Naive B cell (primary cell): ENCODE measurements at places on chromosomes 1 and 21. TPM values are rescaled to one million over a fixed set of nuclear protein-coding genes. Genes with fewer than 3 reads are reported as not detected.

The AADACL4 gene
- polyA plus RNA-seq = not detected

GRCh38 chr1:174640783-174641182, 193.0 kb downstream of the GPR52 start:
- no peaks in the 10 kb centered on the region for H3K4me1 ChIP-seq
- DNase-seq = no peak
- H3K36me3 ChIP-seq = peaks cover 12% of the 10 kb centered on the region

DNA sequence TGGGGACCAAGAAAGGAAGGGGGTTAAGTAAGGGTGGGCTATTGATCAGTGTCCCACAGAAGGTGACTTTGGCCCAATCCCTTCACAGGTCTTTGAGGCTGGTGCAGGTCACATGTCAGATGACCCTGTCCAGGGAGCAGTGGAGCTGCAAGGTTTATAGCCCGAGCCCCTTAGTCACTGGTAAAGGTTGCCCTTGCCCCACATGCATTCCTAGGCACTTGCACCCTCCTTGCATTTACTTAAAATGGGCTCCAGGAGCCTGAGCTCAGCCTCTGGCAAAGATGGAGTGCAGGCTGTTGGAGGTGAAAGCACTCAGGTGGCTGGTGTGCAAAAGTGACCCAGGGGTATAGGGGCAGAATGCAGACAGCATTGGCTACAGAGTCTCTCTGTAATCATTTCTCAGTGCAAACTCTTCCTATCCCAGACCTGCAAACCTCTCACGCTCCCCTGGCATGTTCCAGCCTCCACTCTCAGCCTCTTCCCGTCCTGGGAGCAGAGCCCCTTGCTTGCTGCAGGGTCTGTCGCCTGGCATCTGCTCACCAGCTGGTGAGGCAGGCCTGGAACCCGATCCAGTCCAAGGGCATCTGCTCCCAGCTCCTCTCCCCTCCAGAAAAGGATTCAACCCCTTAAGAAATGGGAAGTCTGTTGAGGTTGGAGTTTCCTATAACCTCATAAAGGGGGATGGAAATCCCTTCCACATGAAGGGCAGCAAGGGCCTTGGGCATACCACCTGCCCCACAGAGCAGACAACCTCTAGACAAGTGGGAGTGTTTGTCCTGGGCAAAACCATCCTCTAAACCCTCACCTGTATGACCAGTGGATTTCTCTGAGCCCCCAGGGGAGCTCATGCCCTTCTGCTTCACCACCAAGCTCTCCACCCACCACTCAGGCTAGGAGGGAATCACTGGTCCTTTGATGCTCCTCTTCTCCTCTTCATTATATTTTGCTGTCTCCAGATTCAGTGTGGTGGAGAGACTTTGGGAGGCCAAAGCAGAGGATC, 23.1 kb upstream of the PTPRF start:
- peaks cover 7% of the 10 kb centered on the region for H3K27me3 ChIP-seq
- no peak overlapping the region for H3K27ac ChIP-seq
- H3K4me1 ChIP-seq = peaks cover 4% of the 10 kb centered on the region
- DNase-seq = no peak
- H3K4me3 ChIP-seq = no peak overlapping the region

The UBL4B gene
- polyA plus RNA-seq = not detected

The ZBTB8B gene
- not detected for polyA plus RNA-seq

GRCh38 chr1:68340951-68341350, 108.6 kb upstream of the WLS start:
- DNase-seq = no peak
- peaks cover 3% of the 10 kb centered on the region for H3K4me1 ChIP-seq
- H3K4me3 ChIP-seq = no peak overlapping the region
- no peaks in the 10 kb centered on the region for H3K36me3 ChIP-seq
- H3K27ac ChIP-seq = no peak overlapping the region

The CTSE gene
- not detected for polyA plus RNA-seq

The PPIAL4G gene
- polyA plus RNA-seq = not detected

GRCh38 chr1:115538579-115538978, 103.2 kb upstream of the VANGL1 start:
- peaks cover 4% of the 10 kb centered on the region for H3K27me3 ChIP-seq
- no peaks in the 10 kb centered on the region for H3K4me1 ChIP-seq
- no peak overlapping the region for H3K27ac ChIP-seq
- DNase-seq = no peak
- H3K36me3 ChIP-seq = no peaks in the 10 kb centered on the region
- no peak overlapping the region for H3K4me3 ChIP-seq

GRCh38 chr21:26177746-26178426, 7.3 kb upstream of the APP start:
- no peaks in the 10 kb centered on the region for H3K36me3 ChIP-seq
- no peak for DNase-seq
- peaks cover 7% of the 10 kb centered on the region for H3K4me1 ChIP-seq
- H3K27me3 ChIP-seq = peaks cover 27% of the 10 kb centered on the region

DNA sequence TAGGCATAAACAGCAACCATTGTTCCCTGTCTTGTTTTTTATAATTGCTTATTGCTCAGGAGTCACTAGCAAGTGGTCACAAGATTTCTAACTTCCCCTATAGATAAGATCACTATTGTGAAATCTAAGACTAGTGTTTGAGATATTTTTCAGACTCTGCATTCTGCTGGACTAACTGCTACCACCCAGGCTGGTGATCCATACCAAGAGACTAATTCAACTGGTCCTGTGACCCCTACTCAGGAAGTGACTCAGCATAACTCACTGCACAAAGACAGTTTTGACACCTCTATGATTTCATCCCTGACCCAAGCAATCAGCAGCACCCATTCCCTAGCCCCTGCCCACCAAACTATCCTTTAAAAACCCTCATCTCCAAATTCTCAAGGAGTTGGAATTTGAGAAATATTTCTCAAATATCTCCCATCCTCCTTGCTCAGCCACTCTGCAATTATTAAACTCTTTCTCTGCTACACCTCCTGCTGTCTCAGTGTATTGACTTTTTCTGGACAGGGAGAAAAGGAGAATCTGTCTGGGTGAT, 52.7 kb downstream of the TRIM33 start:
- H3K4me3 ChIP-seq = no peak overlapping the region
- H3K36me3 ChIP-seq = peaks cover 31% of the 10 kb centered on the region
- no peaks in the 10 kb centered on the region for H3K27me3 ChIP-seq
- peaks cover 14% of the 10 kb centered on the region for H3K4me1 ChIP-seq

The ERO1B gene
- 5.0 TPM for polyA plus RNA-seq

DNA sequence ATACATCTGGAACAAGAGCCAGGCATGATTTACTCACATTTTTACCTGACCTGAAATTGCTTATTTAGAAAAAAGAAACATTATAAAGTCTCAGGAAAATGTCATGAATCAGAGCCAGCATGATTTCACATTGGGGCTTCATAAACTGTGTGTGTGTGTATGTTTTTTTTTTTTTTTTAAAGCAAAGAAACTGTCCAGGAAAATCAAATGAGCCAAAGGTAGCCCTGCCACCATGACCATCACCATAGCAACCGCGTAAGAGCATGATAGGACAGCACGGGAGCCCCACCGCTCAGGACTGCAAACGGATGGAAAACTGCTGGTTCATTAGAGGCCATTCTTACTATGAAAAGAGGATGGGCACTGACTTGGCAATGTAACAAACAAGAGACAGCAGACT, 139.2 kb downstream of the NTMT2 start:
- no peaks in the 10 kb centered on the region for H3K4me1 ChIP-seq
- no peak for DNase-seq
- H3K36me3 ChIP-seq = no peaks in the 10 kb centered on the region
- H3K4me3 ChIP-seq = no peak overlapping the region

GRCh38 chr1:246750752-246751151, 26.5 kb downstream of the SCCPDH start:
- H3K4me3 ChIP-seq = no peak overlapping the region
- H3K4me1 ChIP-seq = no peaks in the 10 kb centered on the region
- H3K27ac ChIP-seq = no peak overlapping the region
- H3K27me3 ChIP-seq = no peaks in the 10 kb centered on the region
- no peak for DNase-seq
- H3K36me3 ChIP-seq = peaks cover 8% of the 10 kb centered on the region

DNA sequence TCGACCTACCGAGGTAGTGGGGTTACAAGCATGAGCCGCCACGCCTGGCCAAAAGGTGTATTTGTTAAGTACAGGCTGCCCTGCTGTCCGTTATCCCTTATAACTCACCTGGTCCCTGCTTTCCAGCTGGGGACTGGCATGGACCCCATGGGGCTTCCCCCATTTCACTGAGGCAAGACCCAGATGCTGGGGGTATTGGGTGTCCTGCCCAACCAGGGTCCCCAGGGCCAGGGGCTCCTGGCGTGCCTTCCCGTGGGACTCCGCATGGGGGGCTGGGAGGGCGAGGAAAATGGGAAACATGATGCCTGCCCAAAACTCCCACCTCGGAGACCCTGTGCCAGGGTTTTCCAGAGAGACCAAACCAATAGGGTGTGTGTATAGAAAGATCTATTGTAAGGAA, 64.4 kb downstream of the FAAP20 start:
- no peaks in the 10 kb centered on the region for H3K36me3 ChIP-seq
- H3K27me3 ChIP-seq = no peaks in the 10 kb centered on the region
- DNase-seq = no peak
- peaks cover 34% of the 10 kb centered on the region for H3K4me1 ChIP-seq

DNA sequence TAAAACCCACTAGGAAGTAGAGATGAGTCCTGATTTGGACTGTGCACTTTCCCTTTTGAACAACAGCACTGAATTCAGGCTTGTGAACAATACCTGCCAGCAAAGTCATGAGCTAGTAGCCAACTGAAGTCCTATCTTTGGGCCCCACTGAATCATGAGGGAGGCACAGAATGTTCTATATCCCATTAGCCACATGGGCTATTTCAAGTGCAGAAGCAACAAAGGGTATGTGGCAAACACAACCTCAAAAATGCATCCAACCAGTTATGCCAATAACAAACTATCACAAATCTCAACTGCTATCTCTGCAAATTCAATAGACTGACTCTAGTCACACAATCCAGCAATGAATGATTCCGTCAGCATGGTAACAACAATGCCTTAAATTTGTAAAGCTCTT, 276.0 kb downstream of the MRPL39 start:
- peak overlapping the region; percentile 7 for H3K27ac ChIP-seq
- no peak overlapping the region for H3K4me3 ChIP-seq
- no peaks in the 10 kb centered on the region for H3K27me3 ChIP-seq
- peaks cover 5% of the 10 kb centered on the region for H3K4me1 ChIP-seq
- DNase-seq = no peak

The SLFNL1 gene
- polyA plus RNA-seq = 0.35 TPM

DNA sequence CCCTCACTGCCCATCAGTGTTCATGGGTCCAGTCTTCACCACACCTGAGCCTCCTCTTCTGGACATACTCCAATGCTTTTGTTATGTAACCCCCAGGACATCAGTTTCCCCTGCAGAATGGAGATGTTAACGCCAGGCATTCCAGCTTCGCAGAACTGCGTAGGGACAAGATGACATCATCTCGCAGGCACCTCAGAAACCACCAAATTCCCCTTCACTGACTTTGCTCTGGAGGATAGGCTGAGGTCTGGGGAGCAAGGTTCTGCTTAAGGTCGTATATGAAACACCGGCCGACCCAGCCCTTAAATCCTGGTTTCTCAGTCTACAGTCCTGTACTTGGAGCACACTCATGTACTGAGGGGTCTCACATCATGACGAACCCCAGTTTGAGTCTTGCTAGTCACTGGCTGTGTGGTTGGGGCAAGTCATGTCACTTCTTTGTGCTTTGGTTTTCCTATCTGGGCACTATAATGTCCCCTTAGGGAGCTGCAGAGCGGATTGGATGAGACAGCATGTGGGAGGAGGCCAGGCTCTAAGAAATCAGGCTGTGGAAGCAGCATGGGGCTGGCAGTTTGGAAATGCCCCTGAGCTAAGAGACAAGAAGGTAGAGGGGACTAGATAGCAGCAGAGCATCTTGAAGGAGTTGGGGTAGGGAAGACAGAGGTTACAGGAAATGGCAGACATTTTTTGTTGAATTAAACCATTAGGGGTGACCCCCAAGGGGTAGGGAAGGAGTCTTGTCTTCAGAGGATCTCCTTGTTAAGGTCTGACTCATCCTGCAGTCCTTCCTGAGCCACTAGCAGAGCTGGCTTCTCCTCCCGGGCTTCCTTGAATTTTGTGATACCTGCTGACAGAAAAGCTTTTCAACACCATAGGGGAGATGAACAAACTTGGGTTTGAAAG, 138.3 kb downstream of the FOXD2 start:
- peaks cover 21% of the 10 kb centered on the region for H3K27me3 ChIP-seq
- no peaks in the 10 kb centered on the region for H3K36me3 ChIP-seq
- H3K4me1 ChIP-seq = no peaks in the 10 kb centered on the region

GRCh38 chr1:112651205-112651604, 23.3 kb upstream of the MOV10 start:
- peaks cover 8% of the 10 kb centered on the region for H3K4me1 ChIP-seq
- no peak for DNase-seq
- H3K27ac ChIP-seq = peak overlapping the region; percentile 67
- H3K36me3 ChIP-seq = peaks cover 23% of the 10 kb centered on the region
- H3K27me3 ChIP-seq = no peaks in the 10 kb centered on the region

DNA sequence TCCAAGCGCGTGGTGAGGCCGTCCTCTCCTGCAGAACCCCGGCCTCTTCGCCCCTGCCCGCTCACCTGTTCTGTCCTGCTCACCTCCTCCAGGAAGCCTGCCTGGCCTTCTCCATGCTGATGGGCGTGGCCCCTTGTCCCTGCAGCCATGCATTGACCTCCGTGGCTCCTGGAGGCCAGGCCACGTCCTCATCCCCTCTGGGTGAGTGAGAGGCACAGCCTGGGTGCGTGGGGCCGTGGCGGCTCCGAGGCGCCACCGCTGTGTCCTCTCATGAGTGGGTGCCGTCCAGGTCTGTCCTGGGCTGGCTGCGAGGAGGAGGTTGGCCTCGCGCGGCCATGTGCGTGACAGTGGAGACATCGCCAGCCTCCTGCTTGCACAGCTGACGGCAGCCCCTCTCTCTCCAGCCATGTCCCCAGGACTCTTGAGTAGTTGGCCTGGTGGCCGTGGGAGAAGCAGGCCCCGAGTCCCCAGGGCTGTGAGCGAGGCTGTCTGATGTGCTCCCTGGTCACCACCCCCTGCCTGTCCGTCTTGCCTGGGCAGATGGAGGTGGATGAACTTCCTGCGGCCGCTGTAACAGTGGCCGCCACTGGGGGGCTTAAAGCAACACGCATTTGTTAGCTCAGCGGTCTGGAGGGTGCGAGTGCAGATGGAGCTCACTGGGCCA, 58.1 kb downstream of the PRKCZ start:
- H3K36me3 ChIP-seq = no peaks in the 10 kb centered on the region
- no peak overlapping the region for H3K4me3 ChIP-seq
- H3K27ac ChIP-seq = no peak overlapping the region
- no peaks in the 10 kb centered on the region for H3K27me3 ChIP-seq
- H3K4me1 ChIP-seq = peaks cover 19% of the 10 kb centered on the region

The FCRL1 gene
- 455 TPM for polyA plus RNA-seq

- H3K27me3 ChIP-seq = no peaks in the 10 kb centered on the region
- peak overlapping the region; percentile 95 for H3K27ac ChIP-seq
- peaks cover 89% of the 10 kb centered on the region for H3K4me1 ChIP-seq
- H3K36me3 ChIP-seq = peaks cover 7% of the 10 kb centered on the region
- DNase-seq = no peak
Measured at GRCh38 chr1:230121950-230122349, 54.9 kb downstream of the GALNT2 start.

The LIN28A gene
- polyA plus RNA-seq = not detected

GRCh38 chr1:12166834-12167492, at the start of gene TNFRSF1B:
TSS of gene TNFRSF1B (plus strand) at chr1:12166991. CDS start at chr1:12167092, 101 bp downstream.
- peaks cover 65% of the 10 kb centered on the region for H3K4me1 ChIP-seq
- peaks cover 8% of the 10 kb centered on the region for H3K36me3 ChIP-seq
- peak within 1 kb of the TSS; percentile 96 for H3K4me3 ChIP-seq
- no peaks in the 10 kb centered on the region for H3K27me3 ChIP-seq
- peak within 1 kb of the TSS; percentile 90 for H3K27ac ChIP-seq

The CD34 gene
- not detected for polyA plus RNA-seq

- peaks cover 14% of the 10 kb centered on the region for H3K4me1 ChIP-seq
- H3K27ac ChIP-seq = peak overlapping the region; percentile 84
- H3K4me3 ChIP-seq = no peak overlapping the region
- H3K27me3 ChIP-seq = peaks cover 40% of the 10 kb centered on the region
- H3K36me3 ChIP-seq = no peaks in the 10 kb centered on the region
Measured at GRCh38 chr1:156129687-156130577, 15.4 kb downstream of the LMNA start.
